ENCODE measurements at places on chromosomes 6 and 20.

GRCh38 chr6:43014434-43014909 lies 423 bp downstream of the KLHDC3 start:
- DNase-seq: no peak

GRCh38 chr20:48478806-48479585 lies 348.8 kb downstream of the PREX1 start:
- no peak for DNase-seq

- no peak for DNase-seq
Measured at GRCh38 chr20:764255-764654, 4.0 kb downstream of the SLC52A3 start.

- no peak for DNase-seq
Measured at GRCh38 chr6:138518054-138518453, 18.8 kb upstream of the NHSL1 start.

GRCh38 chr6:5095236-5095635 lies 10.1 kb downstream of the PPP1R3G start:
- no peak for DNase-seq

- DNase-seq: no peak
Measured at GRCh38 chr6:166737261-166737660, 110.2 kb upstream of the RPS6KA2 start.

DNA sequence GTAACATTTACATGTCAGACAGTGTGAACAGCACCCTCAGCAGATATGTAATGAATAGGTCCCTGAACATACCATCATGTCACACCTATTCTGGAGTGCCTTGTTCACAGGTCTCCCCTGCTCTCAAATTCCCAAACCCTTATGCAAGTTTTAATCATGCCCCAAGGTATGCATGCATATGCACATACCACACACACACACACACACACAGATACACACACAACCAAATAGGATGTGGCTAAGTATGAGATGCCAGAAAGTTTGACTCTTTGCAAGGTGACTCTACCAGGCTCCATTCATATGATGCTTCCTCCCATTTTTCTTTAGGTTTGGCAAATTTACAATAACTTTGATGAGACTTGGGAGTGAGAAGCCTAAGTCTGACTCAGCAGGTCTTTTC lies 243.8 kb upstream of the IRAK1BP1 start:
- no peak for DNase-seq

GRCh38 chr6:27532820-27533538 lies 60.1 kb upstream of the ZNF184 start:
- DNase-seq: no peak

DNA sequence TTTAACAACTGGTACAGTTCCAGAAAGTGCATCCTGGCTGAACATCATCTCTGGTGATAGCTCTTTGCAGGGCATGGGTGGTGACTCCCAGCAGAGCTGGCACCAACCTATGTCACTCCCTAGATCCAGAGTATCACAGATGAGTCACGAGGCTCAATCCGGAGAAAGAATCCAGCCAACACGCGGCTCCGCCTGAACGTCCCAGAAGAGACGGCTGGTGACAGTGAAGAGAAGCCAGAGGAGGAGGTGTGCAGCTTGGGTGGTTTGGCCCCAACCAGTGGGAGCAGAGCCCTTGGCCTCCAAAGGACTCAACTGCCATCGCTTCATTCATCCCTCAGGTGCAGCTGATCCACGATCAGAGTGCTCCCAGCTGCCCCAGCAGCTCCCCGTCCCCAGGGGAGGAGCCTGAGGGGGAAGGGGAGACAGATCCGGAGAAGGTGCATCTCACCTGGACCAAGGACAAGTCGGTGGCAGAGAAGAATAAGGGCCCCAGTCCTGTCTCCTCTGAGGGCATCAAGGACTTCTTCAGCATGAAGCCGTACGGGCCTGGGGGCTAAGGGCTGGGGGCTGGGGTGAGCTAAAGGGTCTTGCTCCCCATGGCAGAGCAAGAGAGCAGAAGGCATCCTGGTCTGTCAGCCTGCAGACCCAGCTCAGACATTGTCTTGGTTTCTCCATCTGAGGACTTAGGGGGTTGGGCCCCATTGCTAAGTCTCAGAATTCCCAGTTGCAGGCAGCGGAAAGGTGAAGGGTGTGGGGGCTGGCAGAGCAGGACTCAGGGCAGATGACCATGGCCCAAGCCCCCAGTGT lies 27.2 kb downstream of the SLC12A5 start:
- DNase-seq: no peak

- no peak for DNase-seq
Measured at GRCh38 chr6:152150196-152150595, 342.7 kb downstream of the ESR1 start.

GRCh38 chr6:164370773-164371172 lies 938.6 kb downstream of the C6orf118 start:
- DNase-seq: no peak

GRCh38 chr20:32539026-32539816 lies 45.9 kb downstream of the NOL4L start:
- no peak for DNase-seq

- no peak for DNase-seq
Measured at GRCh38 chr20:48012401-48012974, 227.2 kb upstream of the SULF2 start.

GRCh38 chr6:166774770-166775169 lies 147.7 kb upstream of the RPS6KA2 start:
- no peak for DNase-seq

DNA sequence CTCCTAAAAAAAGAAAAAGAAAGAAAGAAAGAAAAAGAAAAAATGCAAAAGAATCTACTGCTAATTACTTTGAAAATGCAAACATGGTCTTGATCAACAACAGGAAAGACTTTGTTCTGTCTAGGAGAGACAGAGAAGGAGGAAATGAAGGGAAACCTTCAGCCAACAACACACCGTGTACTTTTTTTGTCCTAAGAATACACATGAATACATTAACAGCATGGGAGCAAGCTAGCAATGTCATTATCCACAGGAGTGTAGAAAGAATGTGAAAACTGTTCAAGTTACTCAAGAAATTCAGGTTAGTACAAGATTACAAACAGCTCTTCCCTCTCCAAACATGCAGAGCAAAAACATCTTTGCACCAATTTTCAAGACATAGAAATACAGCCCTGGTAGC lies 326.3 kb downstream of the UBE3D start:
- DNase-seq: no peak

GRCh38 chr20:23096986-23097520 lies 10.9 kb upstream of the CD93 start:
- no peak for DNase-seq

DNA sequence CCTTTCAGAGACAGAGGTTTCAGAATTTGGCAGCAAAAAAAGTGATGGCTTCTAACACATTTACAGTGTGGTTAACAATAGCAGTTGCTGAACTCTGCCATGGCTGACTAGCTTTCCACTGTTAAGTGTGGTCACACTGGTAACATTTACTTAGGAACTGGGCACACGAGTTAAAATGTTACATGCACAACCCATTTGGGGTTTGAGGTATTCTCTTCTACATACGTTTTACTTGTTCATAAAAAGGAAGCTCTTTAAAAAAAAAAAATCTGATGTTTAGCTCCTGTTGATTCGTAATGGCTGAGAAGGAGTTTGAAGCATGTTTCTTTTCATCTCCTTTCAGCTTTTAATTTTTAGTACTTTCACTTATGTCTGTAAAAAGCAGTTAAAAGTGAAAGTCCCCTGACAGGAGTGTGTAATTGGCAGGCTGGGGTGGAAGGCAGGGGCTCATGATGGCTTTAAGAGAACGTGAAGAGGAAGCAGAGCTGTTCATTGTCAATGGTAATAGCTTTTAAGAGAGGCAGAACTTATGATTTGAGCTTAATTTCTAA lies 245.9 kb downstream of the FARS2 start:
- DNase-seq: no peak

DNA sequence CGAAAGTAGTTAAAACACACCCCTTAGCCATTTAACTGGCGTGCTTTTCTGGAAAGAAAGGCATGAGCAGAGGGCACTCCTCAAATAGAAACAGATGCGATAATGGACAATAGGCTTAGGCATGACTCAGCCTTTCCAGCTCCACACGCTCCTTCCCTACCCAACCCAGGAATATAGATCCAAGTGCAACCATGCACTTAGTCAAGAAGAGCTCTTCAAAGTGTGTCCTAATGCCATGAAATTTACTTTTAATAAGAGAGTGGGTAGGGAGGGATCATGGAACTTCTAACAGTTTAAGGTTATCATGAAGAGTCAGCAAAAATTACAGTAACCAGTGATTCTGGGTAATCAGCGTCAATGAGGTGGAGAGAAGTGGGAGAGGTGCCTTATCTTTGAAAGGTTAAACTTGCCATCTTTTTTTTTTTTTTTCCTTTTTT lies 2.4 kb upstream of the EFHC1 start:
- no peak for DNase-seq

DNA sequence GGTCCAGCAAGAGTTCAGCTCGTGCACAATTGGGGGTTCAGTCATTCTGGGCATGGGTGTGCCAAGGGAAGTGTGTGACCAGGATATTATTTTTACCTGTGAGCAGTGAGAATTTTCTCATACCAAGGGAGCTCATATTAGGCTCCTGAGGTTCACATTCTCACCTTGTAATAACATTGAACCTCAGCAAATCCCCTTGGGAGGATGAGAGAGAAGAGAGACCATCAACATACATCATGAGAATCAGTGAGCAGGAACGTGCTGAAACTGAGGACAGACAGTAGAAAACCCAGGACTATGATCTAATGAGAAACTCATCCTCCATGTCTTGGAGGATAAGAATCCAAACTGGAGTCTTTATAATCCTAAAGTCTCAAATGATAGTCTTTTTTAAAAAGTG lies 33.4 kb upstream of the XRN2 start:
- no peak for DNase-seq

DNA sequence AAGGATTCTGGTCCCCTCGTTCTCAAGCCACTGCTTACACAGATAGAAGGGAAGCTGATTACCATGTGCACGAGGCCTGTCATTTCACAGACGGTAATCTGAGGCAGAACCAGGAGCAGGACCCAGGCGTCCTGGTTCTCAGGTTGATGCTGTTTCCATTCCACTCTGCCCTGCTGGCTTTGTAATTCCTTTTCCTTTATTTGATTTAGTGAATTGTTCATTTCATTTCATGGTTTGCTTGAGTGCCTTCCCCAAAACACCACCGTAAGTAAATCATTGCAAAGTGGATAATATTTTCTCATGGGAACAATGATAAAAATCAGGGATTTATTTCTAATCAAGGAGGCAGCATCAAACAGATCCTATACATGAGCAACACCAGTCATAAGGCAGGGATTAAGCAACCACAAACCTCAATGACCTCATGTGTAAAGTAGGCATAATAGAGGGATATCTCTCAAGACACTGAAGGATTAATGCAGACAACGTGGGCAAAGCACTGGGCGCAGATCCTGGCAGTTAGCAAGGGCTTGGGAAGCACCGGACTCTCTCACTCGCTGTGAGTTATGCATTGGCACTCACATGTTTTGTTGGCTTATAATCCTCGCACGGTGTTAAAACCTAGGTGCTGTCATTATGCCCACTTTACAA lies 229.5 kb upstream of the FOXQ1 start:
- no peak for DNase-seq

DNA sequence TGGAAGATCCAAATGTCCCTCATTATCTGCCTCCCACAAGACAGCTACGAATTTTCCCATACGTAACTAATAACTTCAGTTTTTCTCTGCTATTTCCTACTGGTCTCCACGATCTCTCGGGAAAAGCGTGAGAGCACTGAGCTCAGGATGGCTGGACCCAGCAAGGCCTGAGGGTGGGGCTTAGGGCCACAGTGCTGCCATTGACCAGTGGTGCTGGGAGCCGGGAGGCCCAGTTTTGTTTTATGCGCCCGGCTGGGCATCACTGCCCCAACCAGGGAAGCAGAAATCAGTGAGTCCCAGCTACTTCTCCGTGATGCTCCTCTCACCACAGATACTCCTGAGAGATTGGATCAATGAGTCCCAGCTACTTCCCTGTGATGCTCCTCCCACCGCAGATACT lies 238.4 kb downstream of the LY86 start:
- no peak for DNase-seq

GRCh38 chr20:46937157-46937523 lies 42.5 kb downstream of the EYA2 start:
- DNase-seq: no peak

GRCh38 chr6:29527564-29527963 lies 32.0 kb downstream of the UBD start:
- no peak for DNase-seq

DNA sequence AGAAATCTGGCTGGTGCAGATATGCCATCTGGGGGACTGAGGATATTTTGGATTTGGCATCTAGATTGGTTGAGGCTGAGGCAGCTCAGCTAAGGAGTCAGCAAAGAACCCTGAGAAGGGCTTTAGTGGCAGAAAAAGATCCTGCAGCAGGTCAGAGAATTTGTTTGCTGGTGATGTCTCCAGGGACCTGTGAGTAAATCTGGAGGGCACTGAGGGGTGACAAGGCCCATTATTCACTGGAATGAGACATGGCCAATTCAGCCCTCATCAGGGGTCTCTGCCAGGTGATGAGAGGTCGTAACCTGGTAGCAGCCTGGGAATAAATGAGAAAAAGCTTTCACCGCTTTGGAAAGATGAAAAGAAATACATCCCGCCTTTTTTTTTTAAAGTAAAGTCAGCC lies 118.3 kb upstream of the FBXL4 start:
- no peak for DNase-seq

- no peak for DNase-seq
Measured at GRCh38 chr20:20327746-20328145, 40.2 kb upstream of the INSM1 start.

DNA sequence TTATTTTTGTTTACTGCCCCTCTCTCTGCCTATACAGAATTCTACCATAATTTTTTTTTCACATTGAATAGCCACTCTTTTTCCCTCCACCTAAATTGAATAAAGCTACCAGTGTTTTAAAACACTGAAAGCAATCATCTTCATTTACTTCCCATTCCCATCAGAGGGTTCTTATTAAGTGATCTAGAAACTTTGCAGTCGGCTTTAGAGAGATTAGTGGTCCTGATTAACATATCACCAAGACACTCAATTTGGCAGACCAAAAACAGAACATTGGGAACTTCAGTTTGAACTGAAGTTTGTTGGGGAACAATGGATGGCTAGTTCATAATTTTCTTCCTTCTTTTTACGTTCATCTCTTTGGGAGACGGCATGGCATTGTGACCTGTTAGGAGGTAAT lies 249.5 kb downstream of the CBLN4 start:
- no peak for DNase-seq

DNA sequence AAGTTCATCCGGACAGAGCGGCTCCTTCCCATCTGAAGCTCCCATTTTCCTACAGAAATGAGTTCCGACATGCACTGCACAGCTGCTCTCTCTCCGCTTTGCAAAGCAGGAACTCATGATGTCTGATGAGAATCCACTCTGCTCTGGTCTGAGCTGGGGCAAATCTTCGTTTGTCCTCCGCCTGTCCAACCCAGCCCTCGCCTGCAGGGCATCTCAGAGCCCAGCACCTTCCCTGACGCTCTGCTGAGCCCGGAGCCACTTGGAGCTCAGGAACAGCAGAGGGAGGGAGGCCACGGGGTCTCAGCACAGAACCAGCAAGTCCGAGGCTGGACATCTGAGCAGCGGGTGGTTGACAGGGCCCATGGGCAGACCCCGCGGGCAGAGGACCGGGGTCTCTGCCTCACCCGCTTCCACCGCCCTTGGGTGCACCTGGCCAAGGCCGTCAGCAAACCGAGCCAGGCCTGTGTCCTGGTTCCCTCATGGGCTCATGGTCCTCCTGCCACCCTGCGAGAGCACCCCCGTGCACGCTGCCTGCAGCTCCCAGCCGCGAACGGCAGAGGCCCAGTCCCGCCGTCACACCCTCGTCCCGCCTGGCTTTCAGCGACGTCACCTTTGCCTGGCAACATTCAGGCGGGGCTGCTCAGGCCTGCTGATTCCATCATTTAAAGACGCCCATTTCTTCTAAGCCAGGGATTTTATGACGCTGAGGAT lies 78.5 kb upstream of the BHLHE23 start:
- no peak for DNase-seq

GRCh38 chr20:1333462-1334369 lies 4.8 kb upstream of the SDCBP2 start:
- no peak for DNase-seq

- DNase-seq: no peak
Measured at GRCh38 chr6:121678245-121678644, 242.8 kb downstream of the GJA1 start.

Data from SK-N-MC (cell line).